ENCODE measurements at places on chromosomes 4 and X.

DNA sequence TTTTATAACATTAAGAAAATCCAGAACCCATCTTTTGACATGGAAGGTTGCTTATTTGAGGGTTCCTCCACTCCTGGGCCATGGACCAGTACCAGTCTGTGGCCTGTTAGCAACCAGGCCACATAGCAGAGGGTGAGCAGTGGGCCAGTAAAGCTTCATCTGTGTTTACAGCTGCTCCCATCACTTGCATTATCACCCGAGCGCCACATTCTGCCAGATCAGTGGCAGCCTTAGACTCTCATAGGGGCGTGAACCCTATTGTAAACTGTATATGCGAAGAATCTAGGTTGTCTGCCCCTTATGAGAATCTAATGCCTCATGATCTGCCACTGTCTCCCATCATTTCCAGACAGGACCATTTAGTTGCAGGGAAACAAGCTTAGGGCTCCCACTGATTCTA lies 58.6 kb downstream of the NDST4 start:
- DNase-seq, result no peak

DNA sequence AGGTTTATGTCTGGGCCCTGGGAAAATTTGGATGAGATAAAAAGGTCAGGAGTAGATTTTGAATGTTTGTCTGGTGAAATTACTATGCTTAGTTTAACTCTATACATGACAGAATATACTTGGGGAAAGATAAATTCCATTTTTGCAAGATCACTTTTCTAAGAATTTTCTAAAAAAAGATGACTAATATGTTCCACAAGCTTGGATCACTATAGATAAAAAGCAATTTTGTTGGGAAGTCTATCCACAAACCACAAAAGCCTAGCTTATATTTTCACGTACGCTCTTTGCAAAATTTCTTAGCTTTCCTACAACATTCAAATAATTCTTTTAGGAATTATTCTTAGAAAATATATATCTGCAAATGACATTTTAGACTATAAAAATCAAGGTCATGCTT lies 20.6 kb upstream of the COQ2 start:
- DNase-seq, result no peak

- DNase-seq, result no peak
These were observed 37.8 kb downstream of the FBXO8 start for GRCh38 chr4:174245714-174246113.

- DNase-seq, result no peak
These were observed 45.3 kb upstream of the PJA1 start for GRCh38 chrX:69210581-69210980.

- DNase-seq, result no peak
These were observed 19.7 kb downstream of the PRIMPOL start for GRCh38 chr4:184669251-184669650.

DNA sequence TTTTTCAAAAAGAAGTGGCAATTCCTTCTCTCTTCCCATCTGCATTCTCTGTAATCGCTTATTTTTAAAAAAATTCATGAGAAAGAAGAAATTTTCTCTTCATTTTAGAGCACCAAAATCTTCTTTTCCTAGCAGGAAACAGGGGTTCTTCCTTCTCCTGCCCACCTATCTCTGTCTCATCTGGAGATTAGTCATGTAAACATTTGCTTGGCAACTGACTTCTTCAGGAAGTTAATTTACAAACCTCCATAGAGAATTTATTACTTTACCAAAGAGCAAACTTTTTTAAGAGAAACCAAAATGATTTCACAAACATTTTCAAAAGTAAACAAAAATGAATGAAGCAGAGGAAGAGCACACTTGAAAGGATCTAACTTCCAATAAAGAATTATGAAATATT lies 13.5 kb downstream of the TTC29 start:
- DNase-seq, result no peak

DNA sequence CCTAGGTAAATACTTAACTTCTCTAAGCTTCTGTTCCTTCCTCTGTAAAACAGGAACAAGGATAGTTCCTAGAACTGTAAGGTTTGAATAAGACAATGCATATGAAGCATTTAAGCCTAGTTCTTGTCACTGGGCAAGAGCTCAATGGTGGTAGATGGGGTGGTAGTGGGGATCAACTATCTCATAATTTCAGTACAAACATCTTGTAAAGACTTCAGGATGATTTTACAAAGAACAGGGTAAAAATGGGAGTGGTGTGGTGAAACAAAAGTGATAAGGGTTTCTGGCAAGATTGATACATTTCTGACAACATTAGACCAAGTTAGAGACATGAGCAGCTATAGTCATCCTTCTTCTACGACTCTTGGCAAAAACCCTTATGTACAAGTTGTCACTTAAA lies 137.8 kb downstream of the SCFD2 start:
- no peak for DNase-seq

DNA sequence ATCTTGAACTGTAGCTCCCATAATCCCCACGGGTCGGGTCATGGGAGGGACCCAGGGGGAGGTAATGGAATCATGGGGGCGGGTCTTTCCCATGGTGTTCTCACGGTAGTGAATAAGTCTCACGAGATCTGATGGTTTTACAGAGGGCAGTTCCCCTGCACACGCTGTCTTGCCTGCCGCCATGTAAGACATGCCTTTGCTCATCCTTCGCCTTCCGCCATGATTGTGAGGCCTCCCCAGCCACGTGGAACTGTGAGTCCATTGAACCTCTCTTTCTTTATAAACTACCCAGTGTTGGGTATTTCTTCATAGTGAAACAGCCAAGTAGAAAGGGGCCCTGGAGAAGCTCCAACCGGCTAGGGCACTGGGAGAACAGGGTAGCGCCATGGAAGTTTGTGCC lies 12.3 kb downstream of the CTAG1A start:
- DNase-seq, result no peak

DNA sequence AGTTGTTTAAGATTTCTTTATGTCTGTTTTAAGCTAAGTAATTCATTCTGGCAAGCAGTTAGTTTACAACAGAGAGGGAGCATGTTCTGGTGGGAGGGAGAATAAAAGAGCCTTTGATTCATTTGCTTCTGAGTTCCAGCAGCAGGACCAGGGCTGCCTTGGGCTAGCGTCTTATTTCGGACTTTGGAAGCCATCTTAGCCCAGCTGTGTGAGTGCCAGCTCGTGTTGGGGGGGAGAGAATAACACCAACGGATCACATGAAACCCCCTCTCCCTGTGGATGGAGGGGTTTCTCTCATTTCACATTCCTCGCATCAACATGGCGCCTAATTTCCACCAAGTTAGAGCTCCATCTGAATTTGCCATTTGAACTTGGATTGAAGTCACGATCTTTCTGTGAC lies 7.4 kb downstream of the GAB1 start:
- no peak for DNase-seq

DNA sequence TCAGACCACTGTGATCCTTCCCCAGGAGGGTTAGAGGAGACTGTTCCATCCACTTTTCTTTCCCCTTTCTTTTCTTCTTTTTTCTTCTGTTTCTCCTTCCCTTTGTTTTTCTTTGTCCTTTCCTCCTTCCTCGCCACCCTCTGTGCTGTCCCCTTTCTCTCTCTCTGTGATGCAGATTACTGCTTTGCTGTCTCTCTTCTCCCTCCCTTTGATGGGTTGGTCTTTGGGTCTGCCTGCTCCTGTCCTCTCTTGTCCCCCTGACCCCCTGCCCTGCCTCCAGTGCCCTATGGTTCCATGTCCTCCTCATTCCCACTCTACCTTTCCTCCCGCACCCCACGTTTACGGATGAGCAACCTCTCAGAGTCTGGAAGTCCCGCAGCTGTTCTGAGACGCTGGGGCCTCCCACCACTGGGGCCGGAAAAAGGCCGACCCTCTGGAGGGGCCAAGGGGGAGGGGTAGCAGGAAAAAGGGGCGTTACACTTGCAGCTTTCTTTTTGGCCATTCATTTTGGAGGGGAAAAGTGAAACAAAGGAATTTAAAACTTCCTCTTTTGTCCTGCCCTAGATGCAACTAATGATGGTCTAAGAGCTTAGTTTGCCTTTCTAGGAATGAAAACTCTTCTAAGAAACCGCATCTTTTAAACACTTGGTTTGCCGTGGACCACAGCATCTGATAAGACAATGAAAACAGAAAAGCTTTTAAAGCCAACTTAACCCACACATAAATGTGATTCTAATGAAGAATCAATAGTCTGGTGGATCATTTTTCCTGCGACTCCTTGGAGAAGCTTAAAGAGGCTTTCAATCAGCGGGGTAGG lies 24.5 kb upstream of the TSR2 start:
- no peak for DNase-seq

DNA sequence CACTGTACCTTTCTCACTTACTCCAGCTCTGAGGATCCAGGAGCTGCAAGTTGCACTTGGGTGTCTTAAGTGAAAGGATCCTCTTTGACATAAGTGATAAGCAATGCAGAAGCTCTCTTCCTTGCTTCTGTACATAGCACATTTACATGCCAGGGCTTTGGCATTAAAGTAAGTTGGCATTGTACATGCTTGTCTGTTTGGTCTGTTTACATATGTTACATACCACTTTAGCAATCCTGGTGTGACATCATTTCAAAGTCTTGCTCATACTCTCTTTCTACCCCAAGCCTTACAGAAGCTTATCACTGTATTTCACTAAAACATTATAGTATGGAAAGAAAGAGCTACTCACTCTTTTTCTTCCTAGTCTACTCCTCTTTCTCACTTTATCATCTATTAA lies 2548.3 kb downstream of the ARAP2 start:
- DNase-seq, result no peak

- no peak for DNase-seq
These were observed 92.7 kb upstream of the PGRMC2 start for GRCh38 chr4:128380306-128380705.

DNA sequence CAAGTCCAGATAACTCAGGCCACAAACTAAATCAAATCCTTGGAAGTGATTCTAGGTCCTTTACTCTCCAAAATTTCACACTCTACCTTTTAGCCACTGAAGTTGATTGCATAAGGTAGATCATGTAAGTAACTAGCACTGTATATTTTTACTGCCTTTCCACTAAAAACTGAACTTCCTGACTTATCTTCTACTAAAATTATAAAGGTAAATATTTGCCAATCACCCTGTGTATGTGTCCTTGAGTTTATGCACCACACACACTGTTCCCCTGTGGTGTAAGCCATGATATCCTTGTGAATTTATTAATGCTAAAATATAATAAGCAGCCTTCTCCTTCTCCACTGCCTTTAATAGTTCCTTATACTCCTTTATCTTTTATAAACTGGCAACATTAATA lies 25.6 kb downstream of the RPS6KA6 start:
- no peak for DNase-seq

GRCh38 chr4:158139086-158139485 lies 33.7 kb downstream of the GASK1B start:
- DNase-seq, result no peak
